ENCODE measurements at places on chromosomes 5 and 9.

DNA sequence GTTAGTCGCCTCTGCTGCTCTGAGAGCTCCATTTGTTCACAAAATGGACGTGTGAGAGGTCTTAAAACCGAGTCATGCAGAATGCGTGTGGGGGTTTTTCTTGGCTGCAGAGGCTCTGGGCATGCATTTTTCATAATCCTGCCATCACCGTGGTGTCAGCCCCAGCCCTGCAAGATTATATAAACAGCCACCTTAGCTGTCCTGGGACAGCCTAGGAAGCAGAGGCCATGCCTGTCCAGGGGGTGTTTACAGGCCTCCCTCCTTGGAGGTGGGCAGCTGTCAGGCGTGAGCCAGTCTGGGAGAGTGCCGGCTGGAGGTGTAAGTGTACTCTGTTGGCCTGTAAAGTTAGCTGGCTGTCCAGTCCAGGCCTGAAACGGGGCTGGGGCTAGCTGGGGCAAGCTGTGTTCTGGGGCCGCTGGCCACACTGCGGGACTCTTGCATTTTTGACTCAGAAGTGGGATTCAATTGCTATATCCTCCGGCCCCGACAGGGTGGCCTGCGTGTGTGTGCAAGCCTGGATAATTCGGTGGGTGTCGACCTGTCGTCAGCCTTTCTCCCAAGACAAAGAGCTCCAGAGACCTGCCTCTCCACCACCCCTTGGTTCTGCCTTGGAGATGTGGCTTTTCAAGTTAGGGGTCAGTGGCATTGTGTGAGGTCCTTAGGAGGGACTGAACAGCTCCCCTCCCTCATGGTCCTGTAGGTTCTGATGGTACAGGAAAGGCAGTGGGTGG is 2.4 kb downstream of the WNK2 start:
- no peak overlapping the region for H3K4me3 ChIP-seq
- H3K27ac ChIP-seq, result no peak overlapping the region
- H3K4me1 ChIP-seq, result peaks cover 3% of the 10 kb centered on the region
- H3K27me3 ChIP-seq, result no peaks in the 10 kb centered on the region

DNA sequence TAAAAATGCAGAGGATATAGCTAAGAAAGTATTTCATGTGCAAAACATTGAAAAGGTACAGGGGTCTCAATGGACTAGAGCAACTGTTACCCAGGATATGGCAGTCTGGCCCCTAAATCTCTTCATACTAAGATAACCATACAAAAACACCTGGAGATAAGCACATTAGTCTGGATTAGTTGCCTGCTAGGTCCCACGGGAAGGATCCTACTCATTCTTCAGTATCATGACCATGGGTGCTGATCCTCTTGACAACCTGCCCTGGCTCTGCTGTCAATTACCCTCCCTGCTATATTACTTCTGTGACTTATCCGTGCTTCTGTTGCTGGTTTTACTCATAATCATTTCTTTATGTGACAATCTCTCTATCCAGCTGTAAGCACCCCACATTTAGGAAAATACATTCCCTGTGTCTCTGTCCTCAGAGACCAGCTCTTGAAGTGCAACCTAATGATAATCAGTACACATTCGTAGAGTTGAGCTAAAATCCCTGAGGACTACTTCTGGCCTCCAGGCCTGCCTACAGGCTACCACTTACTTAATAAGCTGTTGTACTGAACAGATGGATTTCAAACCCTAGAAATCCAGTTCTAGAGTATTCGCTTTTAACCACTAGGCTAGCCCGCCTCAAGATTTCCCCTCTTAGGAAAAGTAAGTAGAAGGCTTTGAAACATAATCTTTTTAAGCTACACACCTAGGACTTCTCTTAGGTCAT is 190.5 kb upstream of the OR13F1 start:
- no peak for DNase-seq
- H3K27me3 ChIP-seq, result no peaks in the 10 kb centered on the region
- no peaks in the 10 kb centered on the region for H3K4me1 ChIP-seq
- H3K36me3 ChIP-seq, result no peaks in the 10 kb centered on the region
- no peak overlapping the region for H3K4me3 ChIP-seq

DNA sequence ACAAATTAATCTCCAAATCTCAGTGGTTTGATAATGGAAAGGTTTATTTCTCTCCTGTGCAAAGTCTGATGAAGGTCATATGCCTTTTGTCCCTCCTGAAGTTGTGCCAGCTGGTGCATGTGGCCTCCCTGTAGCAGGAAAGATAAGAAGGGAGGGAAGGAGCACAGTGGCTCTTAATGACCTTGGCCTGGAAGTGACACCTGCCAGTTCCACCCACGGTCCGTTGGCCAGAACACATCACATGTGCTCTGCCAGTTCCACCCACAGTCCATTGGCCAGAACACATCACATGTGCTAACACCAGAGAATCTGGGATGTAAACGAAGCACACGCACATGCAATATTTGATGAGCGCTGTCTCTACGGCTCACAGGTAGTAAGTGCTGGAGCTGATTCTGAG is 130.9 kb downstream of the DOCK2 start:
- no peak overlapping the region for H3K27ac ChIP-seq
- no peaks in the 10 kb centered on the region for H3K27me3 ChIP-seq
- no peak for DNase-seq
- H3K4me1 ChIP-seq, result peaks cover 10% of the 10 kb centered on the region
- no peaks in the 10 kb centered on the region for H3K36me3 ChIP-seq

DNA sequence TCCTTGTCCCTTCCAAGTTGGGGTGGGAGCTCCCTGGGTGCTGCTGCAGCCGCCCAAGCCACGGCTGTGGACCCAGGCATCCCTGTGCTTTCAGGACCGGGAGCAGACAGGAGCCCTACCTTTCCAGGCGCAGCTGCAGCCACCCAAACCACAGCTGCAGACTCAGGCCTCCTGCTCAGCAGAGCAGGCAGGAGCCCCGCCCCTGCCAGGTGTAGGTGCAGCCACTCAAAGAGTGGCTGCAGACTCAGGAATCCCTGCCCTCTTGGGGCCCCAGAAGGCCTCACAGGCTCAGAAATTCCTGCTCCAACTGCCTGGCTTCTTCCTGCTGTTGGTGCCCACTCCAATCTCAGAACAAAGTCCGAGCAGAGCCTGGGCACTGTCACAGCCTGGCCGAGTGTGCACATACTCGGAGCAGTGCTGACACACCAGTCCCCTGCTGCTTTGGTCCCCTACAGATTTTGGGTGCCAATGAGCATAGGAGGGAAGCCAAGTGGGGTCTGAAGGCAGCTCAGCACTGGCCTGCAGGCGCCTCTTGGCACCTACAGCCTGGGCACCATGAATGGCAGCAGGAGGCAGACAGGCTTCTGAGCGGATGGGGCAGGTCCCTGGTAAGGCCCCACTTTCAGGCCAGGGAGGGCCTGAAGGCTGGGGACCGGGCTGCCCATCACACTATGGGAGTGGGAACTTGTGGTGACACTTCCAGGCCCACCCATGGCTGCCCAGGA is 6.0 kb upstream of the TESK1 start:
- DNase-seq, result no peak
- H3K36me3 ChIP-seq, result peaks cover 2% of the 10 kb centered on the region
- H3K4me1 ChIP-seq, result peaks cover 10% of the 10 kb centered on the region
- H3K27ac ChIP-seq, result no peak overlapping the region

DNA sequence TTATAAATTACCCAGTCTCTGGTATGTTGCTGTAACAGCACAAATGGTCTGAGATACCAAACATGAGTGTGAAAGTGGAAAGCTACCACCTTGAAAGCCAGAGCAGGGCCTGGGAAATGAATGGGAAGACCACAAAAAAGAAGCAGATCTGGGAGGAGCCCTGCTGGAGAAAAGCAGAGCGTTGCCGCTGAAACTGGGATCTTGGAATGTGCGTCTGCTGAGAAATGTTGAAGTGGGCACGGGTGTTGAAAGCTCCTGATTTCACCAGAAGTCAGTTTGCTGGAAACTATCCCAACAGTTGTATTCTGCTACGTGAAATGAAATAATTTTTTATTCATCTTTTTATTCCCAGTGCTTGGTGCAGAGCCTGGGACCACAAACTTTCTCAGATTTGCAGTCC is 40.0 kb downstream of the NUDT12 start:
- no peaks in the 10 kb centered on the region for H3K27me3 ChIP-seq
- no peak overlapping the region for H3K4me3 ChIP-seq
- no peak overlapping the region for H3K27ac ChIP-seq
- no peaks in the 10 kb centered on the region for H3K36me3 ChIP-seq
- no peak for DNase-seq

DNA sequence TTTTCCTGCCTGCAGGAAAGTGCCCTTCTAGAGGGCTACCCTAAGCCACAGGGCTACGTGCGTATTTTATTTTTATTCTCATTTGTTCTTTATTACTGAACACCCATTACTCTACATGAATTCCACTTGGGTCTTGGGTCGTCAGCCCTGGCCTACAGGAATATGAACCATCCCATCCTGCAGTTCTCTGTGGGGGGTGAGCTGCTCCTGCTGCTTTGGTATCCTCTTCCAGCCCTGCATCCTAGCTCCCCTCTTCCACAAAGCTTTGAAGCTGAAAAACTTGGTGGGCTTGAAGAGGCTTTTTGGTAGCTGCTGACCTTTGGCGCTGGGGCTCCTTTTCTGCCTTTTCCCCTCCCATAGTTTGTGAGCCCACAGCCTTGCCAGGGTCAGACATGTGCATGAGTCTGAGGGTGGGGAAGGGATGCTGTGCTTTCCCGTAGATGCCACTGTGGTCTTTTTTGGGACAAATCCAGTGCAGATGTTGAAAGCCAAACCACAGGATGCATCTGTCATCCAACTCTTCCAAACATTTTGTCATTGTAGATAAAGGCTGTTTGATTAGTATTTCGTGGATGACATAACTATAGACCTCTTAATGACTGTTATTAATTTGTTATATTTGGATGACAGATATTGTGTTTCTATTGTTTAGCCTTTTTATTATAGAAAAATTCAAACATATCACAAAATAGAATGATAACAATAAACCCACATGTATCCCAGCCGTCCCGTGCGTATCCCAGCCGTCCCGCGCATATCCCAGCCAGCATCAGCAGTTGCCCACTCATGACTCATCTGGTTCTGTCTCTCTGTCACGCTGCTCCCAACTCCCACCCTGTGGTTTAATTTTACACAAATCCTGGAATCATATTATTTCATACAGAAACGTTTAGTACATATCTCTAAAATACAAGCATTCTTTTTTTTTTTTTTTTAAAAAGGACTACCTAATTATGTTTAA is 43.9 kb downstream of the SLC46A2 start:
- no peak overlapping the region for H3K27ac ChIP-seq
- DNase-seq, result no peak
- H3K36me3 ChIP-seq, result no peaks in the 10 kb centered on the region
- H3K4me3 ChIP-seq, result no peak overlapping the region

DNA sequence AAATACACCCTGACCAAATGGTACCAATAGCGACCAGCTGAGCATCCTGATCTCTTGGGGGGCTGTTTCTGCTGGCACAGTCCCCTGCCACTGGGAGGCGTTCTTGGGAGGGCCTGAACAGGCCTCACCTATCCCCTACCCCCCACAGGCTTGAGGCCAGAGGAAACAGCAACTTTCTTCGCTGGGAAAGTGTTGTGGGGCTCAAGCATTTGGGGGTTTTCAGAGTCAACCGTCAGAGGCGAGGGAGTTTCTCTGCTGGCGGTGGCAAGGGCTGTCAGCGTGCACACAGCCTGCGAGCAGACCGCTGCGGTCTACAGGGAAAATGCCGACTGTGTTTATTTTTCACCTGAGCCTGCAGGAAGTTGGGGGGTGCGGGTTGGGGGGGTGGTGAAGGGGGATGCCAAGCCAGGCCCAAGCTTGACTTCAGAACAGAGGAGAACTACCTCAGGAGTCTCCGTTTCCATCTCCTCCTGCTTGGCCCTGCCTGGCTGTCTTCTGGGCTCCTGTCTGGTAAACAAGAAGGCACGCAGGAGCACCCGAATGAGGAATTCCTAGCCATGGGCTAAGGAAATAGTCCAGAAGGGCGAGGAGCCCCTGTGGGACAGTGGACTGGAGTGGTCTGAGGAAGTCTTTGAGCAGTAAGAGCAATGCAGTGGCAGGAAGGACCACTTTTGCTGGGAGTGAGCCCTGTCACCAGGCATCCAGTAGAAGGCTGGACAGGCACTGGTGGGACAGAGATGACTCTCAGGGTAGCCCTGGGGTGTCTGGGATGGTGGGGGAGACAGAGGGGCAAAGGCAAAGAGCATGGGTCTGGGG is 18.1 kb downstream of the TCF7 start:
- peaks cover 36% of the 10 kb centered on the region for H3K4me1 ChIP-seq
- H3K27ac ChIP-seq, result no peak overlapping the region
- H3K36me3 ChIP-seq, result no peaks in the 10 kb centered on the region
- H3K4me3 ChIP-seq, result no peak overlapping the region
- no peaks in the 10 kb centered on the region for H3K27me3 ChIP-seq

GRCh38 chr5:91030521-91031401 is 352.4 kb downstream of the ARRDC3 start:
- no peaks in the 10 kb centered on the region for H3K4me1 ChIP-seq
- H3K27me3 ChIP-seq, result no peaks in the 10 kb centered on the region
- H3K36me3 ChIP-seq, result no peaks in the 10 kb centered on the region
- no peak overlapping the region for H3K4me3 ChIP-seq

DNA sequence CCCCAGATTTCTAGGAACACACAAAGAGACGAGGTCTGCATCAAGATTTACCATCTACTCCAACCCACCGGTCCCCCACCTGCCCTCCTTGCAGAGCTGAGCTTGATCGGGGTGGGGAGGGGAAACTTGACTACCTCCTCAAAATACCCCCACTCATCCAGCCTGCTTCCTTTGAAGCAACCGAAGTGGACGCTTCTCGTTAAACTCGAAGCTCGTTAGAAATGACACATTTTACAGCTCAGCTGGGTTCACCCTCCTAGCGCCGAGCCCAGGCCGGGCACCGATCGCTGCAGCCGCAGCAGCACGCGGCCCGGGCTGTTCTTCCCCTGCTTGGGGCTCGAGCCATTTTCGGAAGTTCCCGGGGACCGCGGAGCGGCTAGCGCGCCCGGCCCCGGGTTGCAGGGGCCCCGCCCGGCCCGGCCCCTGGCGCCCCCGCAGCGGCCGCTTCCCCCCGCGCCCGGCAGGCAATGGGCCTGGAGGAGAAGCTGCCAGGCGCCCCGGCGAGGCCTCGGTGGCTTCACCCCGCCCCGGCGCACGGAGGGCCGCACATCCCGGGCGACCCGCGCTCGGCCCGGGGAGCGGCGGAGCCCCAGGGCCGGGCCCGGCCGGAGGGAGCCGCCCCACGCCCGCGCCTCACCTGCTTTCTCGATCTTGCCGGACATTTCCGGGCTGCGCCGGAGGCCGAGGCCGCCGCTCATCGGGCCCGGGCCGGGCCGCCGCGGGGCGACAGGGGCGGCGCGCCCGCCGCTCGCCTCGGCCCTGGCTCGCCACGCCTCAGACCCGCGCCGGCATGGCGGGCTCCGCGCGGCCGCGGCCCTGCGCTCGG is 530 bp downstream of the RAPGEF1 start:
- peaks cover 43% of the 10 kb centered on the region for H3K4me1 ChIP-seq
- H3K4me3 ChIP-seq, result peak overlapping the region; percentile 46
- no peak for DNase-seq

GRCh38 chr9:1637401-1637800 is 377.7 kb upstream of the SMARCA2 start:
- H3K27ac ChIP-seq, result no peak overlapping the region
- H3K4me3 ChIP-seq, result no peak overlapping the region
- DNase-seq, result no peak
- H3K27me3 ChIP-seq, result no peaks in the 10 kb centered on the region

DNA sequence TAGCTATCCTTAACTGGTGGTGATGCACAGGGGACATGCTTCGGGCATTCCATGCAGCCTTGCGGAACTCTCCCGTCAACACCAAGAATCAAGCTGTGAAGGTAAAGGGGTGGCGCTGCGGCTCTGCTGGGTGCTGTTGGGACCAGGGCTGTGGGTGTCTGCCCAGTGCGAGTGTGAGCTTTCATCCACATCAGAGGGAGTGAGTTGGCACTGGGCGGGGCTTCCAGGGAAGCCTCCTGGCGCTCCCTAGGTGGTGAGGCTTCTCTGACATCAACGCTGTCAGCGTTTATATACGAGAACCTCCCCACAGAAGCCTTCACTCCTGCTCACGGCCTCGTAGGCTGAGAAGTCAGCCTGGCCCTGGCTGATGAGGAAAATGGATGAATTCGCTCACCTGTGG is 11.7 kb downstream of the ARPC5L start:
- no peak overlapping the region for H3K27ac ChIP-seq
- peaks cover 59% of the 10 kb centered on the region for H3K36me3 ChIP-seq
- no peak overlapping the region for H3K4me3 ChIP-seq
- peaks cover 11% of the 10 kb centered on the region for H3K4me1 ChIP-seq
- no peaks in the 10 kb centered on the region for H3K27me3 ChIP-seq
